ENCODE measurements at places on chromosomes 13 and 19.

- H3K27me3 ChIP-seq, result no peaks in the 10 kb centered on the region
- peak; percentile 15 for DNase-seq
Observed at GRCh38 chr13:33367926-33368325, 82.4 kb upstream of the STARD13 start.

- no peak overlapping the region for H3K27ac ChIP-seq
- no peaks in the 10 kb centered on the region for H3K4me1 ChIP-seq
- no peak overlapping the region for H3K4me3 ChIP-seq
- H3K36me3 ChIP-seq, result no peaks in the 10 kb centered on the region
- DNase-seq, result no peak
Observed at GRCh38 chr13:30593001-30593400, 24.7 kb upstream of the USPL1 start.

- no peak overlapping the region for H3K4me3 ChIP-seq
- no peak overlapping the region for H3K27ac ChIP-seq
- no peaks in the 10 kb centered on the region for H3K4me1 ChIP-seq
- DNase-seq, result no peak
- H3K36me3 ChIP-seq, result no peaks in the 10 kb centered on the region
- H3K27me3 ChIP-seq, result no peaks in the 10 kb centered on the region
Observed at GRCh38 chr13:45594764-45595163, 20.8 kb downstream of the ERICH6B start.

DNA sequence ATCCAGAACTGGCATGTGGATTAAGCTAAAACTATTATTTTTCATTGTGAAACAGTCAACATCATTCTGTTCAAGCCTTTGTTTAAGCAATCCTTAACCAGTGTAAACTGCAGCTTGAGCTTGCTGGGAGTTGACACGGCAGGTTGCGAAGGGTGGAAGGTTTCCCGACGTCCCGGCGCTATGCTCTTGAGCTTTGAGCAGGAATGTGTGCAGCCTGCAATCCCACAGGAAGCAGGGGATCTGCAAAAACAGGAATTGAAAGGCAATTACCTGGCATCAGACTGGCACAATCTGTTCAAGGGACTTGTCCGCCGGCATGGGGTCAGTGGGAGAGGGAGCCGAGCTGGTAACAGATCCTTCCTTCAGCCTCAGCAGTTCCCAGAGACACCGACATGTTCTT is 586.7 kb upstream of the SGCG start:
- no peak for DNase-seq
- H3K4me3 ChIP-seq, result no peak overlapping the region
- H3K4me1 ChIP-seq, result no peaks in the 10 kb centered on the region
- H3K27me3 ChIP-seq, result no peaks in the 10 kb centered on the region
- no peaks in the 10 kb centered on the region for H3K36me3 ChIP-seq

DNA sequence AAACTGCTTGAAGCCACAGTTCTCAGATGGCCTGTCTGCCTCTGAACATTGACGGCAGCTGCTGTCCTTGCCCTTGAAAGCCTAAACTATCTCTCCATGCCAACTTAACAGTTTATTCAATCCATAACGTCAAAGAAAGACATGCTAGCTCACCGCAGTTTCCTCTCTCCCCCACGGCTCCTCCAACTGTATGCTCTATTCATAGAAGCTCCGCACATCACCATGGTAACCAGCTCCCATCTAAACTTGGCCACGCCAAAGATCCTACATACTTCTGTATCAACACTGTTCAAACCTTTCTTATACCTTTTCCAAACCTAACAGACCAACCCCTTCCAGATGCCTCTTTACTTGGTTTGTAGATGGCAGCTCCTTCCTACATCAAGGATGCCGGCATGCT is 48.6 kb downstream of the ZNF91 start:
- no peaks in the 10 kb centered on the region for H3K4me1 ChIP-seq
- H3K27ac ChIP-seq, result no peak overlapping the region
- H3K4me3 ChIP-seq, result no peak overlapping the region
- no peaks in the 10 kb centered on the region for H3K27me3 ChIP-seq

GRCh38 chr19:924553-925086 is 1.2 kb upstream of the ARID3A start:
- peaks cover 9% of the 10 kb centered on the region for H3K27me3 ChIP-seq
- no peak for DNase-seq
- H3K36me3 ChIP-seq, result no peaks in the 10 kb centered on the region
- no peak overlapping the region for H3K27ac ChIP-seq

GRCh38 chr19:12788682-12789097 is 2.6 kb upstream of the JUNB start:
- H3K36me3 ChIP-seq, result no peaks in the 10 kb centered on the region
- peaks cover 30% of the 10 kb centered on the region for H3K4me1 ChIP-seq
- peak; percentile 82 for DNase-seq
- no peak overlapping the region for H3K4me3 ChIP-seq

- no peaks in the 10 kb centered on the region for H3K4me1 ChIP-seq
Observed at GRCh38 chr13:37164635-37165034, 59.2 kb upstream of the CSNK1A1L start.

GRCh38 chr13:111062305-111062704 is 52.8 kb upstream of the ARHGEF7 start:
- H3K36me3 ChIP-seq, result no peaks in the 10 kb centered on the region
- H3K27ac ChIP-seq, result no peak overlapping the region
- DNase-seq, result no peak
- H3K4me3 ChIP-seq, result no peak overlapping the region
- peaks cover 13% of the 10 kb centered on the region for H3K27me3 ChIP-seq

DNA sequence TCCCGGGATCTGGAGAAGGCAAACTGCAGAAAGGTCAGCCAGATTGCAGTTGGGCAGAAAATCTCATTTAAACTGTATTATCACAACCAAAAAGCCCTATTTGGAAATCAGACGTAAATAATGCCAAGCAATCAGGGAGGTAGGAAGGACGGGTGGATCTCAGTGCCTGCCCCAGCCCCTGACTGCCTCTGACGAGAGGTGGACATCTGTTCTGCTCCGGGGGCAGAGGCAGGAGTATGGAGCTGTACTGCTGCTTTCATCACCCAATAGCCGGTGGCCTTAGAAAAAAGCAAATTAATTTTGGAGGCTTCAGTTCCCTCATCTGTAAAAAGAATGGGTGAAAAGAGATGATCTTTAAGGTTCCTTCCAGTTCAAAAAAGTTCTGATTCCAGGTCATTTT is 43.6 kb upstream of the WASF3 start:
- no peak overlapping the region for H3K4me3 ChIP-seq
- no peak overlapping the region for H3K27ac ChIP-seq
- H3K27me3 ChIP-seq, result peaks cover 9% of the 10 kb centered on the region
- H3K4me1 ChIP-seq, result no peaks in the 10 kb centered on the region
- H3K36me3 ChIP-seq, result no peaks in the 10 kb centered on the region
- no peak for DNase-seq

DNA sequence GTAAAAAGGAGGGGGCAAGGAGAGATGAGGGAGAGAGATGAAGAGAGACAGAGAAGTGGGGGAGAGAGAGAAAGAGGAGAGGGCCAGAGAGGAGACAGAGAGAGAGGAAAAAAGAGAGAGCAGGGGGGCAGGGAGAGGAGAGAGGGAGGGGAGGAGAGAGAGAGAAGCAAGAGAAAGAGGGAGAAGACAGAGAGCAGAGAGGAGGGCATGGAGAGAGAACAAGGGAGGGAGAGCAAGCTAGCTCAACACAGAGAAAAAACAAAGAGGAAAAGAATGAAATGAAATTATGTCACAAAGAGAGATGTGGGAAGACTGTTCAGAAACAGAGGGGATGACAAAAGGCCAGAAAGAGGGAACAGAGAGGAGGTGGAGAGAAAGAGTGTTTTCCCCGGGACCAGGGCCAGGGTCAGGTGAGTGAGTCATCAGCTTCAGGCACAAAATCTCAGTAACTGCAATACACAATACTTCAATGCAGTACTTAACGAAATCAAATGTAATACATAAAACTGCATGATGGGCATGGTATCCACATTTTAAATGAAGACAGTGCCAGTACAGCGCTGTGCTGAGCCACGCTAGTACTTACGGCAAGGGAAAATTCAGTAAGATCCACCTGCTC is 4.8 kb downstream of the KLK7 start:
- DNase-seq, result no peak
- H3K27me3 ChIP-seq, result no peaks in the 10 kb centered on the region
- H3K4me1 ChIP-seq, result no peaks in the 10 kb centered on the region
- H3K4me3 ChIP-seq, result no peak overlapping the region
- no peak overlapping the region for H3K27ac ChIP-seq

Measured in endothelial cell of umbilical vein (primary cell).